Large intestine (tissue), 12 donors: ENCODE measurements at places on chromosomes 4 and X. TPM values are rescaled to one million over a fixed set of nuclear protein-coding genes. Genes with fewer than 3 reads are reported as not detected.

GRCh38 chrX:12657433-12657832, 133.8 kb upstream of the PRPS2 start:
- no peak overlapping the region for H3K27ac ChIP-seq
- no peak overlapping the region for H3K4me3 ChIP-seq
- H3K36me3 ChIP-seq, result no peaks in the 10 kb centered on the region
- no peaks in the 10 kb centered on the region for H3K4me1 ChIP-seq
- DNase-seq, result no peak

FAM47E gene
- 11.9 TPM for polyA plus RNA-seq

DNA sequence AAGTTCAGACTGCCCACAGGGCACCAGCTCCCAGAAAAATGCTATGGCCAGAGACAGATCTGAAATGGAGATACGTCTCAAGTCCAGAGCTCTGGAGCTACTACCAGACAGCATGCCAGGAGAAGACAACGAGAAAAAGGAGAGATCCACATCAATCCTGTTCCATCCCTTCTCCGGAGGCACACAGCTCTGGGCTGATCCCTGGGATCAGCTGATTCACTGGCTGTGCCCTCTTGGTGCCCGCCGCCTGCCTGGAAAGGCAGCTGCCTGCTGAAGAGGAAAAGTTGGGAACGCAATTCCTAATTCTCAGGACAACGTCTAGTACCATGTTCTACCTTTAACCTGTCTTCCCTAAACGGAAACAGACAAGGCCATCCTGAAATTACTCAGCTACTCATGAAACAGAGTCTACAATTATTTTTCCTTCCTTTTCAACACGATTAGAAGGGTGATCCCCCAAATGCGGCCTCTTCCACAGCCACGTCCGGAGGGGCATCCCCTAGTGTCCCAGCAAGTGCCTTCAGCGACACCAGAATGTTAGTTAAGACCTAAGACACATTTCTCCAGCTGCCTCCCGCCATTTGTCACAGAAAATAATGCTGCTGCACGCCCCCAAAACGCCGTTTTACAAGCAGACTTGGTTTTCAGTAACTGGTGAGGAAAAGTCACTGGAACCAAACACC, 2.4 kb downstream of the ZFYVE28 start:
- peak overlapping the region; percentile 39 for H3K4me3 ChIP-seq
- no peak overlapping the region for H3K27ac ChIP-seq
- H3K4me1 ChIP-seq, result peaks cover 57% of the 10 kb centered on the region

DNA sequence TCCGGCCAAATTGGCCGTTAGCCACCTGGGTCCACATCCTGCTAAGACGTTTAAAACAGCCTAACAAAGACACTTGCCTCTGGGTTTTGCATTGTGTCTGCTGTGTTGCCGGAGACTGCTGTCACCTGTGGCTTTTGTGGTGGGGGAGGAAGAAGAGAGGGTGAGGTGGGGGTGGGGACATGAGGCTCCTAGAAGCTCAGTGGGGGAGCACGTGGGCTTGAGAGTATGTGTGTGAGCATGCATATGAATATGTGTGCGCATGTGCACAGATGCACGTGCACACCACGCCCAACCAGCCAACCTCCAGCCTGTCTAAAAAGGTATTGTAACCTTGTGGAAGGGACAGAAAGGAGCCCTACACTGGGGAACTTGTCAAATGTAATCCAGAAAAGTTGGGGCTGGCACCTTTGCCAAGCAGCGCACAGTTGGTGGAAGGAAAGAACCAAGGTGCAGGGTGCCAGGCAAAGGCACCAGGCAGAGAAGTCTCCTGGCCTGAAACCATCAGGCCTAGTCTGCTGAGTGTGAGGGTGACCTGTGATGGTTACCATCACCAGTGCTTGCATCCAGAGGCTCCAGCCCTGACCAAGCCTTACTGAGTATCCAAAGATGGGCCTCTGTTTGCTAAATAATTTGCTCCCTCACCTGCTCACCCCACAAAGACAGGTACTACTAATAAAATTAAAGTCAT, 10.1 kb upstream of the SASH3 start:
- H3K27me3 ChIP-seq, result no peaks in the 10 kb centered on the region
- peaks cover 3% of the 10 kb centered on the region for H3K36me3 ChIP-seq
- H3K4me3 ChIP-seq, result no peak overlapping the region
- DNase-seq, result no peak
- H3K4me1 ChIP-seq, result peaks cover 35% of the 10 kb centered on the region
- H3K27ac ChIP-seq, result peak overlapping the region; percentile 31

- H3K4me3 ChIP-seq, result peak overlapping the region; percentile 26
- DNase-seq, result peak; percentile 25
- no peaks in the 10 kb centered on the region for H3K36me3 ChIP-seq
- peak overlapping the region; percentile 67 for H3K27ac ChIP-seq
Measured at GRCh38 chrX:69137371-69138117, 27.7 kb downstream of the PJA1 start.

ITM2A gene
- polyA plus RNA-seq, result 60.3 TPM

DNA sequence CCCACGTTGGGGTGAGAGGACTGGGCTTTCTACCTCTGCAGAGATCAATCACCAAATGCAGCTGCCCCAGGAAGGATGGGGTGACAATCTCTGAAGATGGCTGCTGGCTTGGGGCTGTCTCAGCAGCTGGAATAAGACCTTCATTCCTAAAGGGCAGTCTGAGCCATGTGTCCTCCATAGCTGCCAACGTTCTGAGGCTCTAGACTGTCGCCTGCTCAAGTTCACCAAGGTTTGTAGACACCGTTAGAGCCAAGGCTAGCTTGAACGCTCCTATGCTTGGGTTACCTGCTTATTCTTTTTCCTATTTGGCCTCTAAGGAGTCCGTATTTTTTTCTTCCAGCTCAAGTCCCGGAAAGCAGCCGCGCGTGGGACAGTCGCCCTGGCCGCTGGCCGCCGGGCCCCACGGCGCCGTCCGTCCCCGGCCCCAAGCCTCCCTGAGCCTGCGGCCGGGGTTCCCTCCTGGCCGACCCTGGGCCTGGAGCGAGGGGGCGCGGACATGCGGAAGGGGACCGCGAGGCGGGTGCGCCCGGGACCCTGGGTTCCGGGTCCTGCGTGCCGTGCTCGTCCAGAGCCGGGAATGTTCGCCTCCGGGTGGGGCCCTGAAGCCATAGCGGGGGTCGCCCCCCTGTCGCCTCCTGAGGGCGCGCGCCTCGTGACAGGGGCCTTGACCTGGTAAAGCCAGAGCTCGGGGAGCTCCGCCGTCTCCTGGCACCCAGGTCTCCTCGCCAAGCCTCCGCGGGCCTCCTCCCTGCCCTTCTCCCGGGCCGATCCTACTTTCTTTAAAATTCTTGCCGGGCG, 23.3 kb downstream of the MRFAP1 start:
- H3K36me3 ChIP-seq, result no peaks in the 10 kb centered on the region
- H3K4me3 ChIP-seq, result no peak overlapping the region
- H3K27me3 ChIP-seq, result peaks cover 60% of the 10 kb centered on the region
- no peak for DNase-seq
- H3K4me1 ChIP-seq, result no peaks in the 10 kb centered on the region
